Omental fat pad (tissue), 4 donors: ENCODE measurements at places on chromosomes 5 and 9.

DNA sequence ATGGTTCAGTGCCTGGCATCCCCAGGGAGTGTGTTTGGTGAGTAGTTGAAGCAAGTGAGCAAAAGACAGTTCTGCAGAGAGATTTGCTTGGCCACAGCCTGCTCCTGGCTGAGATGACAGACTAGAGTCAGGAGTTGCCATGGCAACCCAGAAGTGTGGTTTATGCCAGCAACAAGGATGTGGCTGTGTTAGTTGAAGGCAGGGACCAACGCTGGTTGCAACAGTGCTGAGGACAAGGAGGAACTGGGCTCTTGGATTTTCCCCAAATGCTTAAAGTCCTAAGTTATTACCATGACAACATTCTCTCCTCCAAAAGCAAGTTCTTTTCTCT lies 2.7 kb downstream of the NXNL2 start:
- DNase-seq = no peak

- no peak for DNase-seq
These were observed 1865.3 kb upstream of the CDH9 start for GRCh38 chr5:28903643-28904042.

DNA sequence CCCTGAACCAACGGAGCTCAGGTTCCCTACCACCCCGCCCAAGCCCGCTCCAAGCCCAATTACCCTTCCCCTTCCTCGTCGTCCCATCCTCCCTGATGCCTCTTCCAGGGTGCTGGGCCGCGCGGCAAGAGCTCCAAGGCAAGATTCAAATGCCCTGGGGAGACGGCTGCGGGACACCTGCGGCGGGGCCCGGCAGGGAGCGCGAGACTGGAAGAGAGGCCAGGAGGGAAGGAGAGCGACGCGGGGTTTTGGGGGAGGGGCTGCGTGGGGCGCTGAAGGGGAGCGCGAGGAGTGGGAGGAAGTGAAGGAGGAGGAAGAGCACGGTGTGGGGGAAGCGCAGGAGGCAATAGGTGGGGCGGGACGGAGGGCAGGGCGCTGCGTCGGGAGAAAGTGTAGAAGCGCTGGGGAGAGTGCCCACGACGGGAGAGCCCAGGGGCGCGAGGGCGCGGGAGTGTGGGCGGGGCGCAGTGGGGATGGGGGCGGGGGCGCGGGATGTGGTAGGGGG lies 975 bp upstream of the NXNL2 start:
- DNase-seq = no peak

- DNase-seq = no peak
These were observed 18.4 kb downstream of the CAMK4 start for GRCh38 chr5:111242606-111243005.

DNA sequence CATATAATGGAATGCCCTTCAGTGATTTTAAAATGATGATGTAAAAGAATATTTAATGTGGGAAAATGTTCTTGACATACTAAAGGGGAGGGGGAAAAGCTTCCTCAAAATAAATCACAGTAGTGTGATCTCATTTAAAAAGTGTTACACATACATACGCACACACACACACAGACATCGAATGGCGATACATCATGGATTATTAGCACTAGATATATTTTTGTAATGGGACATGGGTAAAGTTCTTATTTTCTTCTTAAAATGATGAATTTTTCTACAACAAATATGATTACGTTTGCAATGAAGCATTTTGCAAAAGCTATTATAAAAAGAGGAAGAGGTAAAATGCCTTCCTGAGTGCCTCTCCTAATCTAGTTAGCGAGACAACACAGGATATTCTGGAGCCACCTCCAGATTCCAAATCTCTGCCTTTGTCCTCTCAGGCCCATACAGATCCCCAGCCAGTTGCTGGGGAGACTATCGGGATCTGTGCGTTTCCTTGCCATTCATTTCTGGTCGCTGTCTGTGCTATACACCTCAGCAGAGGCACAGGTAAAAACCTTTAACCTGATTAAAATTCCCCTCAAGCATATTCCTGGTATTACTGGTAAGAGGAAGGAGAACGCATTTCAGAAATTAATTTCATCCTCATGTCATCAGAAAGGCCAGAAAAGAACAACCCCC lies 69.6 kb downstream of the SLC28A3 start:
- no peak for DNase-seq

GRCh38 chr5:155649666-155650065 lies 636.1 kb downstream of the KIF4B start:
- DNase-seq = no peak
